Occipital lobe (tissue), 3 donors: ENCODE measurements at places on chromosomes 7 and 10. TPM values are rescaled to one million over a fixed set of nuclear protein-coding genes. Genes with fewer than 3 reads are reported as not detected.

DNA sequence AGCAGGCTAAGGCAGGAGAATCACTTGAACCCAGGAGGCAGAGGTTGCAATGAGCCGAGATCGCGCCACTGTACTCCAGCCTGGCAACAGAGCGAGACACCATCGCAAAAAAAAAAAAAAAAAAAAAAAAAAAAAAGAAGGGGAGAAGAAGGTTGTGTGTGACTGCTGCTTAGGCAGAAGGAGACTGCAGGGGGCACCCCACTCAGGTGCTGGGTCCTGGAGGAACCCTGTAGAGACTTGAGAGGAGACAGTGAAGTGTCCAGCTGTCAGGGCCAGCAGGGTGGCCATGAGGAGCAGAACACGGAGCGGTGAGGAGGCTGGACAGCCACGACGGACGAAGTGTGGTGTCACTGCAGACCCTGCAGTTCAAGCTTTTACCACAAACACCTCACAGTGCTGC is 99.0 kb upstream of the NMT2 start:
- DNase-seq = no peak

DNA sequence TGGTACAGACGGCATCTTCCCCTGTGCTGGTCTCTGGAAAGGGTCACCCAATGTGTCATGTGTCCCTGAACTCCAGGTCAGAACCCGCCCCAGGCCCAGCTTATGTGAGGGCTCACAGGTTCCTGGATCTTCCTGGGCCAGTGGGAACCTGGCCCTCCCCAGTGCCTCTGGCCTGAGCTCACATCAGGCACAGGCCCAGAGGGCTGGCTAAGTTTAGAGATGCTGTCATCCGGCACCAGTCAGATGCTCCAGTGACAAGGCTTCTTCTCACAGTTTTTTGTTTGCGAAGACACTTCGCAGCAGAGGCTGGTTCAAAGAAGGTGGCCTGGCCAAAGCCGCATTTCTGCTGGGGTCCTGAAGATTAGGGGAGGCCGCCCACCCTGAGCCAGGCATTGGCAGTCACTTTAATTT is 11.8 kb downstream of the CAMK2B start:
- DNase-seq = no peak

- no peak for DNase-seq
Observed at GRCh38 chr7:100793806-100794660, 33.3 kb downstream of the EPHB4 start.

DNA sequence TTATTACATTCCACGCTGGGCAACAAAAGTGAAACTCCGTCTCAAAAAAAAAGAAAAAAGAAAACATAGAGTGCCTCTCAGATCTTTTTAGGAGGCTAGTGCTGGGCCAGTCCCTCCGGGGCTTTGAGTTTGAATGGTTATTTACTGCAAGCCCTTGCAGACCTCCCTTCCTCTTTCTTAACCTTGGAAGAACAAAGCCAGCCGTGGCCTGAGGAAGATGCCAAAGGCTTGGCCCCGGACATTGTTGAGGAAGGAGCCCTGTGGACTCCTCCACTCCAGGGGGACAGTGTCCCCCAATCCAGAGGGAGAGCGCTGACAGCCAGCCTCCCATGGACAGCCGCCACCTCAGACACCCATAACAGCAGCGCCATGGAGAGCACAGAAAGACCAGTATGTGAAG is 5.0 kb downstream of the TSPAN33 start:
- DNase-seq = no peak

GRCh38 chr7:45643630-45644029 is 69.5 kb downstream of the ADCY1 start:
- no peak for DNase-seq

GRCh38 chr10:103696411-103697145 is 158.8 kb downstream of the SH3PXD2A start:
- peak; percentile 40 for DNase-seq

DNA sequence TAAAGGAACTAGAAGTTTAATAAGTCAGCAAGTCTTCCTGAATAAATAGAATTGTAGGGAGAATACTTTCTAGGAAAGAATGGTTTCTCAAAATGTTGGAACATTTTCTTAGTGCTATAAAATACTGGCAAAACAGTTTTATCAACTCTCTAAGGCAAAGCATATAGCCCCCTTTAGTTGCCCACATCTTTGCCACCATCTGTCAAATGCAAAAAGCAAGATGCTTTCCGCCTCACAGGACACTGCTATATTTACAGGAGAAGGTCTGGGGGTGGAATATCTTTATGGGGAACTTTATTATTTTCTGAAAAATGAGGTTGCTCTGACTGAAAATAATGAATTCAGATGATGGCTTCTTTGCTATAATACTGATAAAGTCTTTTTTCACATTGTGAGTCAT is 78.3 kb downstream of the SVOPL start:
- DNase-seq = no peak

DNA sequence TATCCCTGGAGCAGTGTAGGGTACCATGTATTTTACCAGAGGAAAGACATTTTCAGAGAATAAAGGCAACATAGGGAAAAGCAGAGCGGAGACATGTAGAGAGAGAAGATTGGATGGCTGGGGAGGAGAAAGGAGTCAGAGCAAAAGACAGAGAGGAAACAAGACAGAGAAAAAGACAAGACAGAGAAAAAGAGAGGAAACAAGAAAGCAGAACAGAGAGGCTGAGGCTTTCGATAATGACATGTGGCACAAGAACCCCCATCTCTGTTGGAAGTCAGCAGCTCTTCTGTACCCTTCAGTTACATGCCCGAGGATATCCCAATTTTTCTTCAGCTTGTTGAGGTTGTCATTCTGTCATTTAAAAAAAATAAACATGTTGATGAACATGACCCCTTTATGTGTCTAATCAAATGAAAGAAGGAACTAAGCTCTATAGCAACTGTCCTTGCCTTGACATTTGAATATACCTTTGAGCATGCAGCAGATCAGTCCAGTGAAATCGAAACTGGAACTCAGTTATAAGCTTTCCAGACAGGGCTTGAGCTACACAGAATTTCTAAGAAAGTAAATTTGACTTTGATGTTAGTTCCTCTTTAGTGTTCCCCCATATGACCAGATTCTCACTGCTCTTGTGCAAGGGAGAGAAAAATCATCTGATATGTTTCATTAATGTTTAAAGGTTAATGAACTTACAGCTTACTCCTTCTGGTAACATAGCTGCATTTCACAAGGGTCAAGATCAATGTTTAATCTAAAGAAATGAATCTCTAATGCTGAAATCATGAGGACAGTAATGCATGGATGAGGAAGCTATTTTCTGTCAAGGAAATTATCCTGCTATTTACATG is 75.1 kb upstream of the SP4 start:
- no peak for DNase-seq

DNA sequence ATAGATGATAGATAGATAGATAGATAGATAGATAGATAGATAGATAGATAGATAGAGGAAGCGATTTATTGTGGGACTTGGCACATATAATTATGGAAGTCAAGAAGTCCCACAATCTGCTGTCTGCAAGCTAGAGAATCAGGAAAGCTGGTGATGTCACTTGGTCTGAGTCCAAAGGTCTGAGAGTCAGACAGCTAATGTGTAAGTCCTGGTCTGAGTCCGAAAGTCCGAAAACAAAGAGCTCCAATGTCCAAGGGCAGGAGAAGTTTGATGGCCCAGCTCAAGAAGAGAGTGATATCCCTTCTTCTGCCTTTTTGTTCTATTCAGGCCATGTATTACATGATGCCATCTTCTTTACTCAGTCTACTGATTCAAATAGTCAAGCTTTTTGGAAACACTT is 53.8 kb upstream of the TCF7L2 start:
- DNase-seq = no peak

GRCh38 chr7:101686030-101686429 is 56.9 kb upstream of the MYL10 start:
- no peak for DNase-seq

- no peak for DNase-seq
Observed at GRCh38 chr10:117896517-117896916, 150.2 kb downstream of the RAB11FIP2 start.

DNA sequence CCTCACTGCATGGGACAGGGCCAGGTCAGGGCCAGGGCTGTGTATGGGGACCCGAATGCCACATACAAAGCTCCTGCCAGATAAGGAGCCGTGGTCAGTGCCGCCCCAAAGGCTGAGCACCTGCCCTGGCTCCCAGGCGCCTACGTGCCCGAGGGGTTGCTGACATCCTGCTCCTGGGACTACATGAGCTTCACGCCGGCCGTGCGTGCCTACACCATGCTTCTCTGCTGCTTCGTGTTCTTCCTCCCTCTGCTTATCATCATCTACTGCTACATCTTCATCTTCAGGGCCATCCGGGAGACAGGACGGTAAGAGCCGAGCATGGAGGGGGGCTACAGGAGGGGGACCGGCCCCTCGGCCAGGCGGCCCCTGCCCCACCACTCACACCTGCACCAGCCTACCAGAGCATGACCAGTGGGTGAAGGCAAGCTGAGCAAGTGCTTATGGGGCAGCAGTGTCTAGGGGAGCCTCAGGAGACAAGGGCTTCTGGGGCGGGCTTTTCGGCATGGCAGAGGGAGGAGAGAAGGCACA is 4.9 kb downstream of the OPN4 start:
- DNase-seq = no peak

DNA sequence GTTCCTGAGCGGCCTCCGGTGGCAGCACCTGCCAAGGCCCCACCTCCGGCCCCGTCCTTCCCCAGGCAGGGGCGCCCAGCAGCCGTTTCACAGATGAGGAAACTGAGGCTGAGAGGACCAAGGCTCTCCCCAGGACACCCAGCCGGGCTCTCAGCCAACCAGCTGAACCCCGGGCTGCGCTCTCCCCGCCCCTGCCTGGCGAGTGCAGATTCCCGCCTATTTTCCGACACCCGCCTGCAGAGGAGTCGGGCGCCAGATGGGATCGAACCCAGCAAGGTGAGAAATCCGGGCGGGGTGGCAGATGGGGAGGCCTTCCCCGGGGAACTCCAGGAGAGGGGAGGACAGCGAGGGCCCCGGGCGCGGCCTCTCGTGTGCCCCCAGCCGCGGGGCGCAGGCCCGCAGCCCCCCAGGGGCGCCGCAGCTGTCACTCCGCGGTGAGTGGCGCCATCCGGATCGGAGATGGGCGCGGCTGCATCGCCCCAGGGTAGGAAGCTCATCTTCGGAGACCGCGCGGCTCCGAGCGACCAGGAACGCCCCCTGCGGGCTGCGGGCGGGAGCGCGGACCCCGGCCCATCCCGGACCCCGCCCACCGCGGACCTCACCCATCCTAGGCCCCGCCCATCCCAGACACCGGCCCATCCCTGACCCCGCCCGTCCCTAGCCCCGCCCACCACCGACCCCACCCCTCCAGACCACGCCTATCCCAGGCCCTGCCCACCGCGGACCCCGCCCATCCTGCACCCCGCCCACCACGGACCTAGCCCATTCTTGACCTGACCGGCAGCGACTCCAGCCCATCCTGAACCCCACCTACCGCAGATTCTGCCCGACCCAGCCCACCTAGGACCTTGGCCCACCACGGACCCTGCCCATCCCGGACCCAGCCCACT is 90.3 kb downstream of the MICALL2 start:
- no peak for DNase-seq

DNA sequence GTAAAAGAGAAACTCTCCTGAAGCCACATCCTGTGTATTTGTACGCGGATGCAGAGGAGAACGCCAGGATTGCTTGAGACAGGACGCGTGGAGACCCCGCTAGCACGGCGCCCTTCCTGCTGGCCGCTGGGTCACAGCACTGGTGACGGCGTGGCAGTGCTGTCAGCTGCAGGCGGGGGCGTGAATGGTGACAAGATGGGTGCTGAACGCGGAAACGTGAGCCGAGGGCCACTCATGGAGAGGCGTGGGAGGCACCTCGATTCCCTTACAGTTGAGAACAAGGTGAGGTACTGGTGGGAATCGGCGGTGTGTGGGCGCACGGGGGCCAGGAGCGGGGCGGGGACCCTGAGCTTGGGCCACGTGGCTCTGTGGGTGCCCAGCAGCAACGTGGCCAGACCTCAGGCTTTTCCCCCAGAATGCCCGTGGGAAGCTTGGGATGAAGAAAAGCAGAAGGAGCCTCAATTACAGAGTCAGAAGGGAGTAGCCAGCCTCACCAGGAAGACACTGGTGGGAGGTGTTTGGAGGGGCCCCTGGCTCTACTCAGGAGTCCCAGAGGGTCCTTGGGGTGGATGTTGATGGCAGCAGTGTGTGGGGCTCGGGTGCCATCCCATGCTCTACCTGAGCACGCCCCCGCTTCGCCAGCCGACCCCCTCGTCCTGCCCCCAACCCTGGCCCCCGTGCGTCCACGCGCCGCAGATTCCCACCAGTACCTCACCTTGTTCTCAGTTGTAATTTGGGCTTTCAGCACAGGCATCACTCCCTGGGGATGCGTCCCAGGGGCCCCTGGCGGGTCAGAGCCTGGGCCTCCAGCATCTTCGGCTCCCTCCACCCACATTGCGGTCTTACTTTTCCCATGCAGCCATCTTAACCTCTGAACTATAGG is 208.4 kb upstream of the TCERG1L start:
- DNase-seq = no peak

DNA sequence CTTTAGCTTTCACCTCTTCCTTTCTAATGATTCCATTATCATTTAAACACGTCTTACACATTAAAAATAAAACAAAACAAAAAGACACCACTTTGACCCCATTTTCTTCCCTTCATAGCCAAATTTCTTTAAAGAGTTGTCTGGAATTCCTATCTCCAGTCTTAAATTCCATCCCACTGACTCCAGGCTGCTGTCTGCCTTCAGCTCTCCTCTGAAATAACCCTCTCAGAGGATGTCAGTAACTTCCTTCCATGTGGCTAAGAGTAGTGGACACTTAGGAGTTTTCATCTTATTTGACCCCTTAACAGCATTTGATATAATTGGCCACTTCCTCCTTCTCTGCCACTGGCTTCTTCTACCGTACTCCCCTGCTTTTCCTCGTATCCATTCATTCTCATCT is 69.6 kb upstream of the MKX start:
- no peak for DNase-seq

- DNase-seq = no peak
Observed at GRCh38 chr7:7761340-7761973, 43.0 kb upstream of the RPA3 start.

GRCh38 chr10:12333380-12334185 is 15.8 kb upstream of the CAMK1D start:
- peak; percentile 23 for DNase-seq

- no peak for DNase-seq
Observed at GRCh38 chr10:130470973-130471372, 334.8 kb downstream of the GLRX3 start.

Gene CCDC136
- total RNA-seq = 44.1 TPM

Gene CACNB2
- 25.7 TPM for total RNA-seq

Gene CCL26
- not detected for total RNA-seq

Gene FAM3C
- total RNA-seq = 117 TPM

Gene MICALL2
- total RNA-seq = 4.2 TPM

Gene NXPH1
- total RNA-seq = 47.4 TPM

Gene HK1
- total RNA-seq = 98.4 TPM

Gene PHYHIPL
- 42.4 TPM for total RNA-seq

Gene RRP12
- 9.2 TPM for total RNA-seq

Gene EEPD1
- 27.8 TPM for total RNA-seq

Gene RAB19
- not detected for total RNA-seq

Gene VWC2
- total RNA-seq = 2.8 TPM
